ENCODE measurements at places on chromosomes 3 and 15.
A peak's percentile ranks its signal among the peaks of the same experiment; 100 is the strongest.

- no peak for DNase-seq
Observed at GRCh38 chr15:98699591-98700424, 51.5 kb downstream of the IGF1R start.

GRCh38 chr15:86917361-86917671 lies 837.6 kb downstream of the AGBL1 start:
- DNase-seq: no peak

DNA sequence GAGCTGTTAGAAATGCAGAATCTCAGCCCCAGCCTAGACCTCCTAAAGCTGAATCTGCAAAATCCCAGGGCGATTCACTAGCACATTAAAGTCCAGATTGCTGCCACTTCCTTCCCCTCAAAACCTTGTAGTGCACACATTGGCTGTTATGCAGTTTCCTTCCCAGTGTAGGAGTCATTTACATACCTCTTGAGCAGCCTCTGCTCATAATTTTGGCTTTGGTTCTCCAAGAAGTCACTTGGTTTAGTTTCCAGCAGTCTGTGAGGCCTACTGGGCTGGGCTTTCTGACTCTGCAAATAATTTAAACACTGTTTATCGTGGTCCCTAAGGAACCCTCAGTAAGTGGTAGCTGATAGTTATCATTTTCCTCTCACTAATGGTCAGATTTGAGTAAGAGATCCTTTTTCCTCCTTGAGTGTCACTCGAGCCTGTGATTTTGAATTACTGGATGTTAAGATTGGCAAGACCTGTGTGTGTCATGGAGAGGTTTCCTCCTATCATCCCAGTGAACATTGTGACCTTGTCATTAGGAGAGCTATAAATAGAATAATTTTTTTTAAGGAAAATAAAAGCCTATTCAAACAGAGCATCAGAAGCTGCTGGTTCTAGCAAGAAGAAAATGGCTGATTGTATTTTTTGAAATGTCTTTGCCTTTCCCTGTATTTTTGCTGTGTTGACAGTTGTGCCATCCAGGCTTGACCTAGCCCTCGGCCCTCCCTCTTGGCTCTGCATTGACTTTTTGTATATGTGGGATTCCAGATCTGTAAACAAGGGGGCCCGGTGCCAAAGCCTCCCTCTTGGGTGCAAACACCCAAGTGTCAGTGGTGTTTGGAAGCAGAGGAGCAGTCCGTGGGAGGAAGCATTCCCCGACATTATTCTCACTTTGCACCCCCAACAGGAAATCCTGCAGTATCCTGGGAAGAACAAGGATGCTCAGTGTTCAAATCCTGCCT lies 134.8 kb upstream of the ANKRD28 start:
- peak; percentile 5 for DNase-seq

- DNase-seq: no peak
Observed at GRCh38 chr3:128193168-128193567, 39.9 kb downstream of the EEFSEC start.

DNA sequence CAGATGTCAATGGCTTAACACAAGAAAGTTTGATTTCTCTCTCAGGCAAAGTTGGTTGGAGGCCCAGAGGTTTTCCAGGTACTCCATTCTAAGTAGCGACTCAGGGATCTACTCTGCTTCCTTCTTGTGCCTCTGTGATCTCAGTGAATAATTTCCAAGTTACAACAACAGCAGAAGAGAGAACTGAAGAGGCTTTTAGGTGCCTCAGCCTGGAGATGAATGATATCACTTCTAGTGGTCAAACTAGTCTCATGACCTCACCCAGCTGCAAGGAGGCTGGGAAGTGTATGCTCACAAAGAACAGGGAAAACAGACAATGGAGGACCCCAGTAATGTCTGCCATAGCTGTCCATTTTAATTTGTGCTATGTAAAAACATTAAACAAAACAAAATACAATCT lies 4.6 kb upstream of the PRICKLE2 start:
- no peak for DNase-seq

DNA sequence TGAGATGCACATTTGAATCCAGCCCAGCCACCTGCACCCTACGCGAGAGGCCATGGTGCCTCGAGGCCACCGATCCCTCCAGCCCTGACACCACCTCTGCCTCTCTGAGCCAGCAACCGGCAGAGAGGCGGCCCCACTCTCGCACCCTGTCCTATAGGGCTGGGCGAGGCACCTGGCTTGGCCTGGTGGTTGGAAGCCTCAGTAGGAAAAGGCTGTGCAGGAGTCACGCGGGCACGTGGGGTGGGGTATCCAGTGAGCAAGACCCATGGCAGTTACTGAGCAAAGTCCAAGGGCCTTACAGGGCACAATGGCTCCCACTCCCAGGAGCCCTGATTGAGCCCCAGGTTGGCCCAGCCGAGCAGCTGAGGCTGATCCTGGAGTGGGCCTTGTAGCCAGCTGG lies 12.4 kb upstream of the DUSP7 start:
- DNase-seq: no peak

DNA sequence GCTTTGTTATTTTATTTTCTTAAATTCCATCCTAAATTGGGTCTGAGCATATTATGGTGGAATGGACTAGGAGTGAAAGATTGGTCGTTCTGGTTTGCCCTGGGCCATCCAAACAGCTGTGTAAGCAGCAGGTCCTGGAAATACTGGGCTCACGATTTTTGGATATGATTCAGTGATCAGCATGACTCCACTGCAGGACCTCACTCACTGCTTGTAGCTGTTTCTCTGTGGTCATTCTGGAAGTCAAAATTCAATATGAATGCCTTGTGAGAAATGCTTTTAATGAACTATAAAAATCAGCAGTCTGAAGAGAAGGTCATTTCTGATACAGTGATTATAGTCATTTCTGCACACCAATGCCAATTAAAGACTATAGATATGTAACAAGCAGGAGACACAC lies 185.0 kb downstream of the RBMS3 start:
- DNase-seq: no peak

DNA sequence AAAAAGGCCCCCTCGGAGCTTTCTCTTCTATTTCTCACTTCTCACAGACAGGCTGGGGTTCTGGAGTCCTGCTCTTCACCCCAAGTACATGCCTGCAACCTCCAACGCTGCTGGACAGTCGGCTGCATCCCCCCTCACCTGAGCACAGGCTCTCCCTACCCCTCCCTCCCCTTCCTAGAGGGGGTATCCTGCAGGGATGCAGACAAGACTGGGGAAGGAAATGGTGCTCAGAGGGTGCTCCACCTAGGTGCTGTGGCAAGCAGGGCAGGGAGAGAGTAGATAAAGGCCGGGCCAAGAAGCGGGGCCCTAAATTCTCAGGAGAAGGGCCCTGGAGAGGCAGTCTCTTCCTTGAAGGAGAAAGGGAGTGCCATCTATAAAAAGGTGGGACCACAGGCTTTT lies 7.0 kb upstream of the STRA6 start:
- no peak for DNase-seq

GRCh38 chr3:196179380-196180308 lies 31.6 kb downstream of the ZDHHC19 start:
- peak; percentile 85 for DNase-seq

DNA sequence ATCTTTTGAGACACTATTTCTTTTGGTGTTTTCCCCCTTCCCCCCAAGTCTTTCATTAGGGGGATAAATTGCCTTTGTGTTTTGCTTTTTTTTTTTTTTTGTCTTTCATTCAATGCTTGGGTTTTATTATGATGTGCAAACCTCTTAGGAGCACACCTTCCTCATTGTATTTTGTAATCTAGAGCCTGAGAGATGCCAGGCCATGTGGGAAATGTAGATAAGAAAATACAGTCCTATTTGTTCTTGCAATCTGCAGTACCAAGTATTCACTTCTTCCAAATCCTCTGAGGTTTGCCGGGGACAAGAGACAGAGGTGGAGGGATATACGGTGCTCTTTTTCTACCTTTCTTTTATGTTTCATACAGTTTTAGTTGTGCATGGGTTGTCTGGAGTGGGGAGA lies 66.7 kb downstream of the LARS2 start:
- DNase-seq: peak; percentile 10

DNA sequence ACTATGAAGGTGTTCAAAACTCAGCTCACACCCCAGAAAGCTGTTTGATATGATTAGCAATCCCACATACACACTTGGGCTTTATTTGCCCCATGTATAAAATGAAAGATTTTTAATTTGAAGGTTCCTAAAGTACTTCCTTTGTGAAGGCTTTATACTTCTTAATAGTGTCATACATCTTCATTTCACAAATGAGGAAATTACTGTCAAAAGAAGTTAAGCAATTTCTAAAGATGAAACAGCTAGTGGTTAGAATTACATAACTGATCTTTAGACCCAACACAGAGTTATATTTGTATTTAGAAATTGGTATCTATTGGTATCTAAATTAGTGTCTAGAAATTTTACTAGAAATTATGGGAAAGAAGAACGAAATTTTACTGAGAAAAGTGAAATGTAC lies 7.1 kb downstream of the CD200R1 start:
- DNase-seq: peak; percentile 50

DNA sequence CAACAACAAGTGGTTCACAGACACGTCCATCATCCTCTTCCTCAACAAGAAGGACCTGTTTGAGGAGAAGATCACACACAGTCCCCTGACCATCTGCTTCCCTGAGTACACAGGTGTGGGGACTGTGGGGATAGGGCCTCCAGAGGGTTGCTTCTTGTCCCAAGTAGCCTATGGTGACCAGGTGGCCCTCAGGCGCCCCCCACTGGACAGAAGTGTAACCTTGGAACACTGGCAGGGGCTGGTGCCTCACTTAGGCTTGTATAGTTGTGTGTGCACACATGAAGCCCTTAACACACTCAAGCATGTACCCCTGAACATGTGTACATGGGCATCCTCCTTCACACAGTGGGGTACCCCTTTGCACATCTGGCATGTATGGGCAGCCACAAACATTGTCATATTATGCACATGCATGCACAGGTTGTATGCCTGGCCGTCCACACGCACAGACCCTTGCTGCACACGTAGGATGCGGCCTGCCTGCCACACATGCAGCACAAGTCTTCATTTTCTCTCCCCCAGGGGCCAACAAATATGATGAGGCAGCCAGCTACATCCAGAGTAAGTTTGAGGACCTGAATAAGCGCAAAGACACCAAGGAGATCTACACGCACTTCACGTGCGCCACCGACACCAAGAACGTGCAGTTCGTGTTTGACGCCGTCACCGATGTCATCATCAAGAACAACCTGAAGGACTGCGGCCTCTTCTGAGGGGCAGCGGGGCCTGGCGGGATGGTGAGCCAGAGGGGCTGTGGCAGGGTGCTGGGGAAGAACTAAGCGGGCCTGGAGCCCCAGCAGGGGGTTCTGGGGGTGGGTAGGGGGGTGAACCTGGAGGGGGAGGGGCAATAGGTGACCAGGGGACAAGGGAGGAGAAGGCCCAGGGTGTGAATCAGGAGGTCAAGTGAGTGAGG lies 11.7 kb upstream of the SEMA3B start:
- no peak for DNase-seq

- no peak for DNase-seq
Observed at GRCh38 chr3:53074761-53075742, 29.2 kb upstream of the SFMBT1 start.

DNA sequence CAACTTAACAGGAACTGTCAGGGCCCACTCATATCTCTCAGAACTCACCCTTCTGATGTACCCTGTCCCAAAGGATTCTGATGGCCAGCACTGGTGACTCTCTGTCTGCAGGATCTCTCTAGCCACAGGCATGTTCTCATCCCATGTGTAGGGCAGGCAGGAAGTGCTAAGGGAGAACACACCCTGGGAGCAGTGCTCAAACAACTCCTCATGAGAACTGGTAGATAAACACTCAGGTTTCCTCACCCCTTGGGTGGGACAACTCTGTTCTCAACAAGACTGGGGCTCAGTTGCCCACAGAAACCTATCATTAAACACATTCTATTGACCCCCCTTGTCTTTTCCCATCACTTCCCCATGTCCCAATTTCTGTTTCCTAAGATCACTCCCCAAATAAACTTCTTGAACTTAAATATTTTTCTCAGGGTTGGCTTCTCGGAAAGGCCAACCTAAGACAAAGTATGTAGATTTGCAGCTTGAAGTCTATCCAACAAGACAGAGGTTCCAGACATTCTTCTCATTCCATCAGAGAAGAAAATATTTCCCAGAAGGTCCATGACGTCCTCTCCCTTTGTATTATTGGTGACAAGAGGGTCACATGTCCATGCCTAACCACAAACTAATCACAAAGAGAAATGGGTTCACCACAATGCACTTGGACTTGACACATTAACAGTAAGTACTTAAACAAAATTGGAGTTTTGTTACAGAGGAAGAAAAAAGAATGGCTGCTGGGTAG lies 276.6 kb upstream of the GADL1 start:
- DNase-seq: no peak

DNA sequence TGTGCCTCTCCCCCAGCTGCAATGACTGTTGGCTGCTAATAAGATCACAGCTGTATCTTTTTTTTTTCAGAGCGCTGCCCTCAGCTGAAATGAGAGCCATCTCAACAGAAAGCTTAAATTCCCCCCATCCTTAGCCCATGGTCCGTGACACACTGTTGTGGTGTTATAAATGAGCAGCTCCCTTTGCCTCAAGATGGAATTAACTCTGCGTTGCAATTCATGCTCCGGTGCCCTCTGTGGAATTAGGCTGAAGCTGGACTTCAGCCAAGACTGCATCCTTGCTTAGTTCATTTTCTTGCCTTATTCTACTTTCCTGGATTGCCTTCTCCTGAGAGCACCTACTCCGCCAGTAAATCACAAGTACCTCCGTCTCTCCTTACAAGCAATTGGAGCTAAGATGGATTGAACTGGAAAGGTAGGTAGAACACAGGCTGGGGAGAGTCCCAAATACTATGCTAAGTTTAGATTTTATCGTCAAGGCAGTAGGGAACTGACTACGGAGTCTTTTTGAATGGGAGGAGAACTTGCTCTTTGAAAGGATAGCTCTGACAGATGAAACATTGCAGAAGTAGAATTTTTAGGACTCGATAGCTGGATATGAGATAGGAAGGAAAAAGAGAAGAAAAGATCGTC lies 39.0 kb upstream of the THRB start:
- no peak for DNase-seq

GRCh38 chr3:138456961-138457862 lies 22.8 kb downstream of the ESYT3 start:
- no peak for DNase-seq

Measured in GF-D8 (cell line).